ENCODE measurements at places on chromosomes 6 and 20.
A peak's percentile ranks its signal among the peaks of the same experiment; 100 is the strongest.

DNA sequence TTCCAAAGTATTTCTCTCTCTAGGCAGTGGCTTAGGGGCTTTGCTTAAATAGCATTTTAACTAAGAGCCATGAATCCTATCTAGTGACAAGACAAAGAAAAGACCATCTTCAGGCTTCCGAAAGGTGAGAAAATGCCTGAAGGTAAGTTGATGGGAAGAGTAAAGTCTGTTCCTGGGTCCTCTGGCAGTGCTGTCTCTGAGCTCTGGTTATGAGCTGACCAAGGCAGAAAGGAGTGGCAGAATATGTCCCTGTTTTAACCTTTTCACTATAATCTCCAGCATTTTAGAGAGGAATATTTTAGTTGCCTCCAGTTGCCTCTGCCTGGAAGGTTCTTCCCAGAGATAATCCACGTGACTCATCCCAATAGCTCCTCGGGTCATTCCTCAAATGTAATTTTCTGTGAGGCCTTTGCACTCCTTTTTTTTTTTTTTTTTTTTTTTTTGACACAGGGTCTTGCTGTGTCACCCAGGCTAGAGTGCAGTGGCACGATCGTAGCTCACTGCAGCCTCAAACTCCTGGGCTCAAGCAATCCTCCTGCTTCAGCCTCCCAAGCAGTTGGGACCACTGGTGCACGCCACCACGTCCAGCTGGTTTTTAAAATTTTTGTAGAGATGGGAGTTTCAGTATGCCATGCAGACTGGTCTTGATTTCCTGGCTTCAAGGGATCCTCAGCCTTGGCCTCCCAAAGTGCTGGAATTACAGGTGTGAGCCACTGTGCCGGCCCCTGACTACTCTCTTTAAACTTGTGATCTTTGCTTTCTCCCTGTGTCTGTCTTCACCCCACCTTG lies 3.7 kb upstream of the ARMH2 start:
- no peak for DNase-seq

DNA sequence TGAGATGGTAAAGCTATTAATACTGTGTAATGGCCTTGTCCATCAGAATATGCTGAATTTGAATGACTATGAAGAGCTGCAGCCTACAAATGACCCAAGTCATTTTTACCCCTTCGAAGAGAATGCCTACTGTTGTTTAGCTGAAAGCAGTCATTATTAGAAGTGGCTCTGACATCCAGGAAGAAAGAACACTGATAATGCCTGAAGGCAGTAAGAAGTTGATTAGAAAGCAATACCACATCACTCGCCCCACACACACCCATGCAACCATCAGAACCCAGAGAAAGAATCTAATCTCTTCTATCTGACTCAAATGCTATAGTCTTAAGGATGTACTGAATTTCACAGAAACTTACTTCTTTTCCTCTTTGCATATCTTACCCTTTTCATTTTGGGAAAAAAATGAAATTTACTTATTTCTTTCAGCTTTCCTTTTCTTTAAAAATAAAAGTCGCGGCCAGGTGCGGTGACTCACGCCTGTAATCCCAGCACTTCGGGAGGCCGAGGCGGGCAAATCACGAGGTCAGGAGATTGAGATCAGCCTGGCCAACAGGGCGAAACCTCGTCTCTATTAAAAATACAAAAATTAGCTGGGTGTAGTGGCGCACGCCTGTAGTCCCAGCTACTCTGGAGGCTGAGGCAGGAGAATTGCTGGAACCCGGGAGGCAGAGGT lies 61.0 kb downstream of the ARHGAP18 start:
- DNase-seq: no peak

DNA sequence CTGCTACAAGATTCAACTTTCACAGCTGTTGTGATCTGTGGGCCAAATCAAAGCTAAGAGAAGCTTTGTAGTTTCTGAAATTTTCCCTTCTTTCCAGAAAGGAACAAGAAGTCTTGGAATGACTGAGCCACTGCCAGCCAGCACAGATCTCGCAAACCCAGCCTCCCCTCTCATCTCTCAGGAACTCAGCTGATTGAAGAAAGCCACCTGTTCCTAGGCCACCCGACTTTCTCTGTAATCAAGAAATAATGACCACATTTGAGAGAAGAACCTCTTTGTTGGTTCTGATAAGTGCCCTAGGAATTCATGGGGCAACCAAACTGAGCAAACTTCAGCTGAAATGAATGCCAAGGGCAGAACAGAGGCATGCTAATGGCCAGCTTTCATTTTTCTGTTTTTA lies 61.7 kb downstream of the HDGFL1 start:
- no peak for DNase-seq

- DNase-seq: no peak
These were observed 6.9 kb downstream of the TCF15 start for GRCh38 chr20:603116-603640.

DNA sequence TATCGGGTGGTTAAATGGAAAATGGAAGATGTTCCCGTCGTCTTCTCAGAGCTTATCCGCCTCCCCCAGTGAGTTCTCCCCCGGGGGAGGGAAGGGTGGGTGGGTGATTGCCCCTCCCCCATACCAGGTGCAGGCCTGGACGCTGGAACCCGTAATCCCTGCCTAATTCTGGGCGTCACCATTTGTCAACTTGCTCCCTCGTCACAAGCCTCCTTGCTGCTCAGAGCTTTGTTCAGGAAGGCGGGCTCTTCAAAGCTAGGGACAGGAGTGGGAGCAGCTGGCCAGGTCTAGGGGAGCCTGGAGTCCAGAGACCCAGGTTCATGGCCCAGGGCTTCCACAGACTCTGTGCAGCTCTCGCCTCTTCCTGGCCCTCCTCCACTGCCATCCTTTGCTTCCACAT lies 25.6 kb downstream of the CDH22 start:
- DNase-seq: no peak

GRCh38 chr6:51139950-51140385 lies 321.3 kb downstream of the TFAP2B start:
- DNase-seq: no peak

GRCh38 chr20:52270696-52271095 lies 79.1 kb upstream of the ZFP64 start:
- peak; percentile 3 for DNase-seq

- no peak for DNase-seq
These were observed 592.9 kb downstream of the TFAP2B start for GRCh38 chr6:51411496-51412125.

GRCh38 chr6:118558464-118559217 lies 10.5 kb downstream of the PLN start:
- DNase-seq: no peak

GRCh38 chr6:56899311-56899710 lies 55.6 kb upstream of the BEND6 start:
- DNase-seq: no peak

DNA sequence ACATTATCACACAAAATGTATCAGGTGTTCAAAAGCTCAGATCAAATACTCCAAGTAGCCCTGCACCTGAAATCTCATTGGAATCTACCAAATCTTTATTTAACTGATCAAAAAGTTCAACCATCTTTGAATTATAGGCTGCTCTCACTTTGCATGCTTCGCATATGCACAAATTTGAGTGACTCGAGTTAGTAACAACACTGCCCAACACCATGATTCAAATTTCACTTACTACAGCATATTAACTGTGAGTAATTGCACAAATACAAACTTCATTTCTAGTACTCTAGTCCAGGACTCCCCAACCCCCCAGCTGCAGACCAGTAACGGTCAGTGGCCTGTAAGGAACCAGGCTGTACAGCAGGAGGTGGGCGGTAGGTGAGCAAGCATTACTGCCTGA lies 51.1 kb downstream of the WASF1 start:
- DNase-seq: no peak

DNA sequence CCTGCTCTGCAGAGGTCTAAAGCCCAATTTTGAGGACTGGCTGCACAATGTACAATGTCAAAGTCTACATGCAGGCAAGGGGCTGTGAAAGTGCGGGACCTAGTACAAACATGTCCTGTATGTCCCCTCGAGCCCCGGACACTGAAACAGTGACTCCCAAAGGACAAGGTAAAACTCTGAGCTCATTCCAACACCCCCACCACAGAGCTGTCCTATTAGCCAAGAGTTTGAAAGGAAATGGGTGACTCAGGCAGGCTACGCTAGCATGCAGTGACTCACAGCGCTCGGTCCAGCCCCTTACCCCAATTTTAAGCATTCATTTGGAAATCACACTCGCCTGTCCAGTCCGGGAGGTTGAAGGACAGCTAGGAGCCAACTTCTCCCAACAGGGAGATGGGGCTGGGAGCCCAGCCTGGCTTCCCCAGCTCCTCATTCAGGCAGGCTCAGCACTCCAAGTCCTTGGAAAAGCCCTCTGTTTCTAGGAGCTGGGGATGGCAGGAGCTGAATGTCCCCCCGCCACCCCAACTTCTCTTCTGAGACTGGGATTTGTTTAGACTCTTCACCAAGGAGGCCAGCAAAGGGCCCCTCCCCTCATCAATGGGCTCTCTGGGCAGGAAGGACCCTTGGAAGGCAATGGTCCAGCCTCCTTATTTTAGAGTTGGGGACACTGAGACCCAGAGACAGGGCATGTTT lies 3.9 kb downstream of the SDC4 start:
- peak; percentile 49 for DNase-seq

DNA sequence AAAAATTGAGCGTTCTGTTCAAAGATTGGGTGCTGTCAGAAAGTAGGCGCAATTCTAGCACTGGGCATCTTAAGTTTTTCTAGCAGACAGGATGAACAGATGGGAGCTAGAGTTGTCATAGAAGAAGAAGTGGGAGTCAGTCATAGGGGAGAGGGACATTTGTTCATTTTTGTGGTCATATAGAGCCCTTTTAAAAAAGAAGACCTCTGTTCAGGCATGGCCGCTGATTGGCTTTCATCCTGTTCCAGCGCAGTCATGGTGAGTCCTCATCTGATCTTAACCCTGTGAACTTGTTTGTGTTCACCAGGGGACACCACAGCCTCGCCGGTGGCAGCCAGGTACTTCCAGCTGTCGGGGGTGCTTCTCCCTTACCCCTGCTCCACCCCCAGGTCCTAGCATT lies 29.7 kb upstream of the PBOV1 start:
- no peak for DNase-seq

- DNase-seq: no peak
These were observed 3.1 kb upstream of the HECA start for GRCh38 chr6:139131736-139132280.

DNA sequence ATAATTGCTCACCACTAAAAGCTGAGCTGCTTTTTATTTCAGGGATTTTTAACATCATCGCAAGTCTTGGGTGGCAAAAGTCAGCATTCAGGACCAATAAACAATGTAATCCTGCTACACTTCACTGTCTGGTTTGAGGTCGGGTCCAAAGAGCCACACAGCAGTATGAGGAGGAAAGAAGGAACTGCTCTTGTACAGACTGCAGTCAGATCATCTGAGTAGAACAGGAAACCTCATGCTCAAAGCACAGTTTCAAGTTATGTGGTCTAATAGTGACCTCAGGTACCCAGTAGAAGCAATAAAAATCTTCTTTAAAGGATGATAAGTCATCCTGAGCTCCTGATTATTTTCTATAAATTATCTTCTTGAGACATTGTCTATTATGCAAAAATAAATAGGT lies 211.4 kb downstream of the FUT9 start:
- DNase-seq: no peak

DNA sequence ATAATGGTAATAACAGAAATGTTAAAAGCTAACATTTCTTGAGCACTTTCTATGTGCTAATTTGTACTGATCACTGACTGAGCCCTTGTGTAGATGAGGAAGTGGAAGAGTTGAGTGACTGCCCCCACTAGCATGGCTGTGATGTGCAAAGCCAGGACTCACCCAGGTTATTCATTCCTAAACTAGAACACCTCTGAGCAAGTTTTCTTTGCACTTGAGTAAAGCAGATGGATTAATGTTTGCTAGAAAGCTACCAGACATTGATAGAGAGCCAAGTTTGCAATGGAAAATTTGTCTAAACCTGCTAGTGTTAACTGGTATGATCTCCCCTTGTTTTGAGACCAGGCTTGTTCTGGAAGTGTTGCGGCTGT lies 467.4 kb upstream of the PLCB4 start:
- DNase-seq: no peak

GRCh38 chr6:46651816-46652215 lies 802 bp downstream of the CYP39A1 start:
- no peak for DNase-seq

- no peak for DNase-seq
These were observed 41.3 kb upstream of the ADGRF5 start for GRCh38 chr6:46963039-46963438.

DNA sequence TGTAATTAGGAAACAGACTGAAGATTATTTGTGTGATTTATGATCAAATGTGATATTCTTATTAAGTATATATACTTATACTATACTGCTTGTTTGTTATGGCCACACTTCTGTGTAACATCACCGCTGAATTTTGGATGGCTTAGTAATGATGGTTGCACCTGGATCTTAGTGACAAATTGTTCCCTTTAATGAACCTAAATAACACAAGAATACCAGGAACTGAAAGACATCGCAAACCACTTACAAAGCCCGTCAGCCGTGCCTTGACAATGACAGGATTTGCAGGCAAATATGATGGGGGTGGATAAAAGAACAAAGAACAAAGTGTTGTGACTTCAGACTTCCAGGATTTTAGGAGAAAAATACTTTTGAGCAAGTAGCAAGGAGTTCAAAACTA lies 67.1 kb downstream of the LAMP5 start:
- no peak for DNase-seq

GRCh38 chr20:62856931-62857619 lies 4.5 kb downstream of the TCFL5 start:
- no peak for DNase-seq

- no peak for DNase-seq
These were observed 113.6 kb upstream of the SLC22A16 start for GRCh38 chr6:110589865-110590513.

DNA sequence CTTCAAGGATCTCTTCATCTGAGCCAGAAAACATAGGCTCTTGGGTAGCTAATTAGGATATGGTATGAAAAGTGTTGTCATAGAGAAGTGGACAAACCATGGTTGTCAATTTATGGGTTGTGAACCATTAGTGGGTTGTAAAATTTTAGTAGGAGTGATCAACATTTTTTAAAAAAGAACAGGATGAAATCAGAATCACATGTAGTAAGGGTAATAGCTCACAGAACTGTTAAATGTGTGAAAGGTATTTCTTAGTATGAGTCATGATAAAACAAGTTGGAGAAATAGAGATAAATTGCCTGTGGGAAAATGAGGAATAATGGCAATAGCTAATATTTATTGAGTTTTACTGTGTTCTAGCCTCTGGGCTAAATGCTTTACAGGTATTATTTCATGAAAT lies 113.4 kb downstream of the MAP3K4 start:
- DNase-seq: no peak

- DNase-seq: no peak
These were observed 69.5 kb upstream of the MAP3K7 start for GRCh38 chr6:90656325-90656724.

- peak; percentile 43 for DNase-seq
These were observed 55.0 kb upstream of the VSX1 start for GRCh38 chr20:25136643-25137559.

All from NCI-H460 (cell line).